ENCODE measurements at places on chromosomes 5 and 9. TPM values are rescaled to one million over a fixed set of nuclear protein-coding genes. Genes with fewer than 3 reads are reported as not detected.
A peak's percentile ranks its signal among the peaks of the same experiment; 100 is the strongest.

FYB1 gene
- total RNA-seq = 64.7 TPM

GRCh38 chr5:4674166-4674565 is 466.0 kb upstream of the ADAMTS16 start:
- ATAC-seq = no peak

- ATAC-seq = no peak
These were observed 79.9 kb downstream of the TAF11L14 start for GRCh38 chr5:17714186-17714585.

DNA sequence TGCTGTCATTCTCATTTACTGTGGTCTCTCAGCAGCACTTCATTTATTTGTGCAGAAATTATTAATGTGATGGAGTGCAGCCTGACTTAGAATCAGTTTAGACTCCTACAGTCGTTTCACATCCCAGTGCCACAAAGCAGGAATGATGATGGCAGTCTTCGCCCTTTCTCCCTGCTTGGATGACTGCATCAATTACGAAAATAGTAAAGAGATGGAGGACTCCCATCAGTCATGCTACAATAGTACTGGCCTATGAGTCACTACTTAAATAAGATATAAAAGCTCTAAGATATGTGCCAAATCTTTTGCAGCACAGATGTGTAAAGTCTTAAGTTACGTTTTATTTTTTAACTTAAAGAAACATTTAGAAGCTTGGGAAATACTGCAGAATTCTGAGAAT is 263.9 kb downstream of the CHSY3 start:
- no peak for ATAC-seq

DNA sequence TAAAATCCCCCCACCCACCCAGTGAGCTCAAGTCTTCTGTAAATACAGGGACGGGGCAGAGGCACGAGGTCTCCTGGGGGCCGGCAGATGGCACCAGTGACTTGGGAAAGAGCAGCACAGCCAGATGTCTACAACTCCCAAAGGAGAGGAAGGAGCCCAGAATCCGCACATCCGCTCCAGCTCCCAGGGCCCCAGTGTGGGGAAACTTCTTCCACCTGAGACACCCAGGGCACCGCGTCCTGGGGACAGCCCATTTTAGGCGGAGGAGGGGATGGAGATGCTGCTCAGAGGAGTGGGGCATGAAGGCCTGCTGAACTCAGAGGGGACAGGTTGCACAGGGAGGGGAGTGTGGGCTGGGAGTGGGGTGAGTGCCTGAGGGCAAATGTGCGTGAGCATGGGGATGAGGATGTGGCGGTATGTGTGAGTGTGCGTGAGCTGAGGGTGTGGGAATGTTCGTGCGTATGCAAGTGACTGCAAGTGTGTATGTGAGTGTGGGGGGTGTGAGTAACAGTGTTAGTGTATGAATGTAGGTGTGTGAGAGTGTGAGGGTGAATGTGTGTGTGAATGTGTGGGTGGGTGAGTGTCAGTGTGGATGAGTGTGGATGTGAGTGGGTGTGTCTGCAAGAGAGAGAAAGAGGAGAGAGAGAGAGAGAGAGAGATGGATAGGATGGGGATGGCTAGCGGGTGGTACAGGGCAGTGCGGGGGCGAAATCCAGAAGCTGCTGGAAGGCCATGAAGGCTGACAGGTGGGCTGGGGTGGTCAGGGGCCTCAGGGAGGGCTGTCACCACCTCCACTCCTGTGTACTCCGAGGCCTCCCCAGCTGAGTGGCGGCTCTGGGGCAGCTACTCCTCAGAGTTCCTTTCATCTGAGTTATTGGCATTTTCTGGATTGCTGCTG is 63.5 kb downstream of the DUSP1 start:
- ATAC-seq = peak; percentile 67

DNA sequence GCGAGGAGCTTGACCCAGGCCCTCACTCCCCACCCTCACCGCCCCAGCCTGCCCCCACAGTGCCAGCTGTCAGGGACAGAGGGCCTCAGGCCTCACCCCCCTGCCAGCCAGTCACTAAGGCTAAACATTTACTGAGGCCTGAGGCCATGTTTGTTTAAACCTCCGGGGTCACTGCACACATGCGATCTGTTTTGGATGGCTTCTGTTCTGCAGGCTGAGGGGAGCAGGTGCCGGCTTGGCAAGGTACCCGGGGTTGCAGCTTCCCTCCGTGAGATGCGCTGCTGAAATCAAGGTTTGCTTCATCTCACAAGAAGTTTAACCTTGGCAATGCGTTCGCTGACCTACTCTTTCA is 103.3 kb upstream of the BOD1 start:
- ATAC-seq = no peak

- ATAC-seq = no peak
These were observed 105.1 kb downstream of the FBN2 start for GRCh38 chr5:128432913-128433440.

DNA sequence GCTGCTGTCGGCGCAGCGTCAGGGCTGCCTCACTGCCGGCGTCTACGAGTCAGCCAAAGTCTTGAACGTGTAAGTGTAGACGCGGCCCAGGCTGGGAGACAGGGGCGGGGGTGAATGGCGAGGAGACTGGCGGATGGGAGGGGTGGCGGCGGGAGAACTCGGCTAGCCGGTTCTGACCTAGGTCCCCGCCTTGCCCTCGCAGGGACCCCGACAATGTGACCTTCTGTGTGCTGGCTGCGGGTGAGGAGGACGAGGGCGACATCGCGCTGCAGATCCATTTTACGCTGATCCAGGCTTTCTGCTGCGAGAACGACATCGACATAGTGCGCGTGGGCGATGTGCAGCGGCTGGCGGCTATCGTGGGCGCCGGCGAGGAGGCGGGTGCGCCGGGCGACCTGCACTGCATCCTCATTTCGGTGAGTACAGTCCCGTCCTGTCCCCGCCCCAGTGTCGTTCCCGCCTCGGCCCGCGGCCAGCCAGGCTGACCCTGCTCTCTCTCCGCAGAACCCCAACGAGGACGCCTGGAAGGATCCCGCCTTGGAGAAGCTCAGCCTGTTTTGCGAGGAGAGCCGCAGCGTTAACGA is 745 bp downstream of the GADD45G start:
- ATAC-seq = peak; percentile 55
